ENCODE measurements at places on chromosomes 2 and 18. TPM values are rescaled to one million over a fixed set of nuclear protein-coding genes. Genes with fewer than 3 reads are reported as not detected.
A peak's percentile ranks its signal among the peaks of the same experiment; 100 is the strongest.

DNA sequence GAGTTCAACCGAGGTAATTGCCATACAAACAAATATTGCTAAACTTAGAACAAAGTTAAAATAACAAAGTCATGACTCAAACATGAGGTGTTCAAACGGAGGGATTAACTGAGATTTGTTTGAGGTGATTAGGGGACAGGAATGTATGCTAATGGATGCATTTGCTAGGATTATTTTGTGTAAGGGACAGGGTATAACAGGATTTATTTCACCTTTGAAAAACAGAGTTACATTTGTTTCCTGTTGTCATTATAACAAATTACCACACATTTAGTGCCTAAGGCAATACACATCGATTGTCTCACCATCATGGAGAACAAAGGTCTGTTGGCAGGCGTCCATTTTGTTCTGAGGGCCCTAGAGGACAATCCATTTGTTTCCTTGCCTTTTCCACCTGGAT is 304.3 kb upstream of the CNTNAP5 start:
- H3K4me1 ChIP-seq: no peaks in the 10 kb centered on the region
- DNase-seq: no peak
- no peaks in the 10 kb centered on the region for H3K27me3 ChIP-seq
- no peak overlapping the region for H3K27ac ChIP-seq

- DNase-seq: no peak
- H3K4me3 ChIP-seq: no peak overlapping the region
- no peak overlapping the region for H3K27ac ChIP-seq
- H3K36me3 ChIP-seq: no peaks in the 10 kb centered on the region
- H3K4me1 ChIP-seq: no peaks in the 10 kb centered on the region
Measured at GRCh38 chr2:163345795-163346573, 389.8 kb downstream of the FIGN start.

DNA sequence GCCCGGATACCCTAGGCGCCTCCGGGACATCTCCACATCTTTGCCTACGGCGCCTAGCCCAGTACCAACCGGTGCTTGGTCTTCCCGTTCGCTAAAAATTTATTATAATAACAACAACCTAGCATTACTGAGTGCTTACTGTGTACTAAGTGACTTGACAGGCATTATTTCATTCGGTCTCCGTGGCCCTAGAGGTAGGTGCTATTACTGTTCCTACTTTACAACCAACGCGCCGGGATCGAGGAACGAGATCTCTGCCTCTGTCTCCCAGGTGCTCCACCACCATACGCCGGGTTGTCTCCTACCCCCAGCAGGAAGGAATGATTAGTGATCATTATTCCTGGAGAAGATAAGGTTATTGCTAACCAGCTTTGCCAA is 657 bp upstream of the BIN1 start:
- H3K36me3 ChIP-seq: no peaks in the 10 kb centered on the region
- DNase-seq: no peak
- H3K4me3 ChIP-seq: peak overlapping the region; percentile 68
- peak overlapping the region; percentile 83 for H3K27ac ChIP-seq
- H3K27me3 ChIP-seq: no peaks in the 10 kb centered on the region

GRCh38 chr2:222302178-222303018 is 3.6 kb upstream of the PAX3 start:
- no peaks in the 10 kb centered on the region for H3K4me1 ChIP-seq
- DNase-seq: no peak
- H3K36me3 ChIP-seq: no peaks in the 10 kb centered on the region
- H3K27ac ChIP-seq: no peak overlapping the region
- H3K4me3 ChIP-seq: no peak overlapping the region
- H3K27me3 ChIP-seq: peaks cover 84% of the 10 kb centered on the region

GRCh38 chr2:206936843-206937230 is 2.5 kb upstream of the CPO start:
- H3K27ac ChIP-seq: no peak overlapping the region
- H3K27me3 ChIP-seq: no peaks in the 10 kb centered on the region
- no peaks in the 10 kb centered on the region for H3K36me3 ChIP-seq

GRCh38 chr2:218260742-218261422 is at the start of gene GPBAR1:
Gene GPBAR1, plus strand, starts transcription at chr2:218261015. Its CDS starts 1,710 bp downstream, at chr2:218262725.
- H3K27me3 ChIP-seq: no peaks in the 10 kb centered on the region
- DNase-seq: peak; percentile 89
- H3K4me1 ChIP-seq: peaks cover 28% of the 10 kb centered on the region
- H3K36me3 ChIP-seq: no peaks in the 10 kb centered on the region
- H3K27ac ChIP-seq: peak within 1 kb of the TSS; percentile 84

GRCh38 chr18:53625997-53626599 is 598.4 kb downstream of the MBD2 start:
- H3K4me1 ChIP-seq: no peaks in the 10 kb centered on the region
- H3K4me3 ChIP-seq: no peak overlapping the region

GRCh38 chr2:219998107-219998506 is 370.7 kb downstream of the SLC4A3 start:
- no peaks in the 10 kb centered on the region for H3K27me3 ChIP-seq
- no peaks in the 10 kb centered on the region for H3K36me3 ChIP-seq
- H3K4me1 ChIP-seq: no peaks in the 10 kb centered on the region
- H3K27ac ChIP-seq: no peak overlapping the region
- no peak for DNase-seq

OSR1 gene
- 1.6 TPM for total RNA-seq

SLC9A2 gene
- total RNA-seq: 5.9 TPM

IL1RL2 gene
- total RNA-seq: 1.4 TPM

SPOPL gene
- 23.1 TPM for total RNA-seq

NAT8 gene
- total RNA-seq: 94.4 TPM

CD207 gene
- total RNA-seq: 0.66 TPM

FER1L5 gene
- total RNA-seq: 1.3 TPM

Measured in kidney (tissue), 22 donors.